ENCODE measurements at places on chromosomes 2 and 18.

GRCh38 chr2:161352719-161353118 lies 44.5 kb downstream of the PSMD14 start:
- DNase-seq: no peak

GRCh38 chr2:10424051-10424450 lies 24.1 kb downstream of the ODC1 start:
- DNase-seq: no peak

DNA sequence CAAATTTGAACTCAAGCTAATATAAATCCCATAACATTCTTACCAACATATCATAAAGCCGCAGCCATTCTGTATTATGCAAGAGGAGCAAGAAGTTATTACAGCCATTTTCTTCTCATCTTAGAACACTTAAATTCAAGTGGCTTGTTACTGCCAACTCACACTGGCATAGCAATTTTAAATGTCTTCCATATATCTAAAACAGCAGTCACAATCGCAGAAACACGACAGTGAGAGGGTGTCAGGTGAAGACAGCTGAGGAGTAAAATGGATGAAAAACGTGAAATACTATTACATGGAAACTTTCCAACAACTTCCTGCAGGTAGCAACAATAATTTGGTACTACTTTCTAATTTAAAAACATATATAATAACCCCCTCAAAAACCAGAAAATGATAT lies 17.9 kb downstream of the PPP3R1 start:
- no peak for DNase-seq

DNA sequence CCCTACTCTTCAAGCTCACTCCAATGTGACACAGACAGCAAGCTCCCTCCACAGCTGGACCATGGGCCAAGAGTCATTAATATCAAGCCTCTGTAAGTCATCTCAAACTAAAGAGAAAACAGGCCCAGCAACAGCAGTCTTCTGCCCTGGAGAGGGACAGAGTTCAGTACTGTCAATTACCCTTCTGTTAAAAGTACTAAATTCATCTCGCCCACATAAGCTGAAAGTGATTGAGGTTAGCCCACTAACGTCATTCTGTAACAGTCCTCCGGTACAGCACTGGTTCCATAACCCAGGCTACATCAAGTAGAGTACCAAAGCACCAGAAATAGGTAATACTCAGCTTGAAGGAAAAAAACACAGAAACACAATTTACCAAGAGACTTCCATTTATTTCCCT lies 25.9 kb downstream of the THADA start:
- no peak for DNase-seq

GRCh38 chr2:96110621-96111256 lies 5.6 kb downstream of the ADRA2B start:
- DNase-seq: peak; percentile 30

DNA sequence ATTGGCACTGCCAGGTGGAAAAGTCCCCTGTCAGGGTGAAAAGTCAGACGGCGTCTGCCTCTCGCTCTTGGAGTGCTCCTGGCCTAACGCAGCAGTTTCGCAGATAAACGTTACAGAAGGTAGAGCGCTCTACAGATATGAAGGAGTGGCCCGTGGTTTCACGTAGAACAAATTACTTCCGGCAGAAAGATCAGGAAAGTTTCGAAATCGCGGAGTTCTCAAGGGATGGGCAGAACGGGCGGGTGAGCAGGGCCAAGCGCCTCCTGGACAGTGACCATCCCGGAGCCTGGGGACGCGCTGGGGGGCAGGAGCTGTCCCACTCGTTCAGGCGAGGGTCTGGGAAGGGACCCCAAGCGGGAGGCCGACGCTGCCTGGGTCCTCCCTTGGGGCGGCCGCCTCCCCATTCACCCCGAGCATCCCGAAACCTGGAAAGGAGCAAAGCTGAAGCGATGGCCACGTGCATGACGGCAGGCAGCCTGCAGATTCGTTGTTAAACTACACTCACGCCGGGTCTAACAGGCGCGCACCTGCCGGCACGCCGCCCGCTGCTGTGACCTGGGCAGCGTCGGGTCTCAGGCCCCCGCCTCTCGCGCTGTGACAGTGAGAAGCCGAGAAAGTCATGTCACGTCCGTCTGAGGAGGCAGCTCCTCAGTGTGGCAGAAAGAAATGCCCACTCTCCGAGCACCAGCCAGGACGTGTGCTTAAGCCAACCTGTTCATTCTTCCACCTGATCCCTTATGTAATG lies 122.9 kb upstream of the SALL3 start:
- no peak for DNase-seq

GRCh38 chr18:37953876-37954275 lies 388.3 kb upstream of the CELF4 start:
- DNase-seq: no peak

DNA sequence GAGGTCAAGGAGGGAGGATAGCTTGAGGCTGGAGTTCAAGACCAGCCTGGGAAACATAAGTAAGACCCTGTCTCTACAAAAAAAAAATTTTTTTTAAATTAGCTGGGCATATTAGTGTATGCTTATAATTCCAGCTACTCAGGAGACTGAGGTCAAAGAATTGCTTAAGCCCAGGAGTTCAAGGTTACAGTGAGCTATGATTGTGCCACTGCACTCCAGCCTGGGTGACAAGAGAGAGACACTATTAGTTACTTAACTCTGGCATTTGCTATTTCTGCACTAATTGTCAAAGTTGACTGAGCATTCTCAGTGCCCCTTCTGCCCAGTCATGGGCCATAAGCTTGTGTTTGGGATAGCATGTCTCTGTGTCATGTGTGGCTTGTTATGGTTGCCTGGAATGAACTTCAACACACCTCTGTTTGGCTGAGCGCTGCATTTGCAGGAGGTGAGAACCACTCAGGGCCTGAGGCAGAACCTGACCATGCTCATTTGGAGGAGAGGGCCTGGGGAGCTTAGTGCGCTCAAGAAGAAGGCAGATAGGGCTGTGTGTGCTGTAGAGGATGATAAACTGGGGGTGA lies 77.7 kb downstream of the SH3RF3 start:
- DNase-seq: no peak

DNA sequence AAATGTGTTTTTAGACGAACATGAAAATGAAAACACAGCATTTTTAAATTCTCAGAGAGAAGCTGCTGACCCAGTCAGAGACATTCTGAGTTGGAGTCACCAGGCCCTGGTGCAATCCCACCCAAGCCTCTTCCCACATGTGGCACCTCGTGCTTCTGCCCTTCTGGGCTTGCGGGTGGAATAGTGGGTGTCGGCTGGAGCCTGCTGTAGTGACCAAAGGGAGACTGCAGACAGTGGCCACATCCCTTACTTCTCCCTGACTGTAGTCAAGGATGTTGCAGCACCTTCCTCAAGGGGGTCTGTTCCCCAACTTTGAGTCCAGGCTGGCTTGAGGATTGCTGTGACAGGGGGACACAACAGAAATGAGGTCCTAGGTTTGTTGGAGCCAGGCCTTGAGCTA lies 104.4 kb upstream of the GLI2 start:
- DNase-seq: peak; percentile 41

DNA sequence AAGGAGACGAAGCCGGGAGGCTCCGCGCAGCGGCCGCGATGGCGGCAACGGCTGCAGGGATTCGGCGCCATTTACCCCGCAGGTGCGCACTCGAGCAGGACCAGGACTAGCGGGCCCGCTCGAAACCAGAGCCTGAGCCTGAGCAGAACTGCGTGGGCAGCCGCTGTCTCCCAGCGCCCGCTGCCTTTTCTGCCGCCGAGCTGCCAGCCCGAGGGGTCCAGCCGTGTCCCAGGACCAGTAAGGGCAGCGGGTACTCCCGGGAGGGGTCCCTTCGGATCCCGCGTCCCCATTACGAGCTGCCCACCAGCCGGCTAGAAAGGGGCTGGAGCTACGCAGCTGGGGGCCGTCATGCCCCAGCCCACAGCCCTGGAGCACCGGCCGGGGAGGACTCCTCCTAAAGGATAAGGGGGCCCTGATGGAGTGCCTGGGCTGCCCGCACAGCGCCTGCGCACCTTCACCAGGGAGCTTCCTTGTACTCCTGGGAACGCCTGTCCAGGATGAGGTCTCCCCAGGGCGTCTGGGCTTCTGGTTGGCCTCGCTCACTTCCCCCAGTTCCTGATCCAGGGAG lies 9.9 kb downstream of the ALPP start:
- DNase-seq: peak; percentile 63

DNA sequence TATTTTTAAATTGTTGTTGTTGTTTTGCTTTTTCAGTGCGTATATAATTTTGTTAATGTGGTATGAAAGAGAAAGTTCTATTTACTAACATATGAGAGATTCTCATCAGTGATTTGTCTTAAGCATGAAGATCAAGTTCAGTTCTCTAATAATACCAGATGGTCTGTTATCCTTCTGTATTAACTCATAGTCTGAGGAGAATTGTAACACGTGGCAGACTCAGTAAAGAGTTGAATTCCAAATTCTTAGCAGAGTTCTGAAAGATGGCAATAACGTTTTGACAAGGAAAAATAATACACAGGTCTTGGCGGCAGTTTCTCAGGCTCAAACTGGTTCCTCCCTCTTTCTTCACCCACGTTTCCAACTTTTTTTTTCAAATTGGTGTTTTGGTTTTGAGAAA lies 17.2 kb upstream of the COL3A1 start:
- no peak for DNase-seq

- no peak for DNase-seq
Observed at GRCh38 chr2:113192459-113193100, 18.8 kb downstream of the PSD4 start.

GRCh38 chr2:15521641-15522181 lies 39.4 kb downstream of the NBAS start:
- DNase-seq: no peak

DNA sequence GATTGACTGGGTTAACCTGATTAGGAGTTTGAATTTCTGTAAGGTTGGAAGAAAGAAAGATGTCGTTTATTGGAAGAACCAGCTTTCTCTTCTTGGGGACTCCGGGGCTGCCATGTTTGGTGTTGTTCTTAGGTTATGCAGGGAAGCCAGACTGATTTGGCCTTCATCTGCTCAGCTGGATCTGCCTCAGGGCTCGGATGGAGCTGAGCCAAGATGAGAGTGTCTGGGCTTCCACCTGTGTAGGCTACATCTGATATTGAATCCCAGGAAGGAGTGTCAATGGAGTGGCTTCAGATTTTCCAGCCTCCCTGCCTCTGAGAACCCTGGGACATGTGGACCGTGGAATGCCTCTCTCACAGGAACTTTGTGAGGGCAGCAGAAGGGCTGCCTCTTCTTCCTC lies 126.1 kb downstream of the WDSUB1 start:
- DNase-seq: no peak

GRCh38 chr2:158926478-158926948 lies 41.9 kb upstream of the TANC1 start:
- DNase-seq: no peak

- DNase-seq: no peak
Observed at GRCh38 chr18:8786483-8787370, 81.4 kb downstream of the MTCL1 start.

- DNase-seq: no peak
Observed at GRCh38 chr2:134712736-134713135, 6.1 kb downstream of the TMEM163 start.

DNA sequence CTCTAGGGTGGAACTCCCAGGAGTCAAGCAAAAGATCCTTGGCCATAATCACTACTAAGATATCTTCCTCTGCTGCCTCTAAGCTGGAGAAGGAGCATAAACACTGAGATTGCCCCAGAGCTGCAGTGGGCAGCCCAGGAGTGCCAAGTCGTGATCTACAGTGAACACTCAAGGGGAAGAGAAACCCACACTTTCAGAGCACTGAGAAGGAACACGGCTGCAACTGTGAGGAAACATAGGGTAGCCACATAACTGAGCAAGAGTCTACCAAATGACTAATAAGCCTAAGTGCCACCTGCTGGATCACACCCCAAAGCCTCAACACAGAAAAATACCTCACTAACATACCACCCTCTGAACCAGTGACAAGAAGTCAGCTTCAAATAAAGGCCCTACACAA lies 79.6 kb upstream of the RAB12 start:
- no peak for DNase-seq

- no peak for DNase-seq
Observed at GRCh38 chr2:135931776-135932443, 53.5 kb downstream of the DARS1 start.

- no peak for DNase-seq
Observed at GRCh38 chr18:58095222-58095621, 51.2 kb downstream of the NEDD4L start.

Measured in upper lobe of right lung (tissue), 1 donor.